CD8-positive, alpha-beta memory T cell (primary cell): ENCODE measurements at places on chromosomes 7 and 10.

- DNase-seq = no peak
Measured at GRCh38 chr10:23065181-23065948, 30.0 kb upstream of the MSRB2 start.

GRCh38 chr7:98352621-98353020 is 48.3 kb downstream of the BAIAP2L1 start:
- DNase-seq = no peak

DNA sequence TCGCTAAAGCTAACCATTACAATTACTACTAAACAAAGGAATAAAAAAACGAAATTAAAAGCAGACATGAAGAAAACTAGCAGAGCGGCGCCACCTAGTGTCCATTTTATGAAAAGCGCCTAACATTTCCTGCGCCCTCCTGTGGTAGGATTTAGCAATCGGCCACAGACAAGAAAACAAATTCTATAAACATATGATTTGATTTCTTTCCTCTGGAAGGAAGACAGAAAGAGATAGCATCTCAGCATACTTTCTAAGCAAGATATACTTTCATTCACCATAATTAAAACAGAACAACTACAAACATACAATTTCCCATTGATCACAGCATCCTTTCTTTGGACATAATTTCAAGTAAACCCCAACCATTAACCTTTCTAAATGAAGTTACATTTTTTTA is 337.7 kb upstream of the NPVF start:
- peak; percentile 30 for DNase-seq

- peak; percentile 54 for DNase-seq
Measured at GRCh38 chr7:45259966-45260646, 102.5 kb downstream of the RAMP3 start.

DNA sequence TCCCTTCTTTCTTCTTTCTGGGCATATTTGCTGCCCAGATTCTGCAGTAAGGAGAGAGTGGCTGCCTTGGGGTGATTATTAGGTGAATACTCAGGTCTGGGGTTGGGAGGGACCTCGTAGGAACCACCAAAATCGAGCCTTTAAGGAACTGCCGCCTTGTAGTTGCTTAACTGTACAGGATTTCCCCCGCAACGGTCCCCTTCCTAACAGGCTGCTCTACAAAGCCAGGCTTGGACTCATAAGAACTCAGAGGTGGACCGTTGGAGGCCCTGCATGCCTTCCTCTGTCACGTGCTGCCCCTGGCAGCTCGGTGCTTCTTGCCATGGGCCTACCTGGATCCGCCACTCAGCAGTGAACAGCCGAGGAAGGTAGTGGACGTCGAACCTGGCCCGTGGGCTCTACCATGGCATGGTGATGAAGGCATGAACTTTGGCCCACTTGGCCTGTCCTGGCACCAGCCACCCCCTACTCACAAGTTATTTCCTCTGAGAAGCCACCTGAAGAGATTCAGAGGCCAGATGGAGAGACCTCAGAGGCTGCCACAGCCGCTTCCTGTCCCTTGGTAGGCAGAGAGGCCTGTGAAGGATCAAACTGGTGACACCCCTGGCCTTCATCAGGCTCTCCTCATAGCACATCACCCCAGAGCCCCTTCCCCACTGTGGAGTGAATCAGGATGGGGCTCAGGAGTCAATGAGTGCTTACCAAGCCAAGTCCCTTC is 54.6 kb downstream of the NOD1 start:
- no peak for DNase-seq

GRCh38 chr7:135335628-135336139 is 102.0 kb downstream of the STRA8 start:
- DNase-seq = no peak

DNA sequence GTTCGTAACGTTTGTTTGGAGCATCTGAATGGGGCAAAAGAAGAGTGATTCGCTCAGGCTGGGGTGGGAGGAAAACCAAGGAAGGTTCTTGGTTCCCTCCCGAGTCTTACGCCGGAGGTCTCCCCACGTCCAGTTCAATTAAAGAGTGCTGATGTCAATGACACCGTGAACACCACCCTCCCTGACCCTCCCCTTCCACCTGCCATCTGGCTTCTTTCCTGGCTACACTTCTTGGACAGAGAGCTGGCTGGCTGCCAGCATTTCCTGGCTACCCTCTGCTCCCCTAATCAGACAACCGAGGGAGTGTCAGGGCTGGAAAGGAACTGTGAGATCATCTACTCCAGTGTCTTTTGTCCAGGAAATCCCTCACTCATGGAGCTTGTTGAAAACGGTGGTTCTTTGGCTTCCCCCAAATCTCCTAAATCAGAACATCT is 24.1 kb upstream of the FFAR4 start:
- no peak for DNase-seq

- no peak for DNase-seq
Measured at GRCh38 chr10:63123727-63124362, 9.3 kb upstream of the NRBF2 start.

DNA sequence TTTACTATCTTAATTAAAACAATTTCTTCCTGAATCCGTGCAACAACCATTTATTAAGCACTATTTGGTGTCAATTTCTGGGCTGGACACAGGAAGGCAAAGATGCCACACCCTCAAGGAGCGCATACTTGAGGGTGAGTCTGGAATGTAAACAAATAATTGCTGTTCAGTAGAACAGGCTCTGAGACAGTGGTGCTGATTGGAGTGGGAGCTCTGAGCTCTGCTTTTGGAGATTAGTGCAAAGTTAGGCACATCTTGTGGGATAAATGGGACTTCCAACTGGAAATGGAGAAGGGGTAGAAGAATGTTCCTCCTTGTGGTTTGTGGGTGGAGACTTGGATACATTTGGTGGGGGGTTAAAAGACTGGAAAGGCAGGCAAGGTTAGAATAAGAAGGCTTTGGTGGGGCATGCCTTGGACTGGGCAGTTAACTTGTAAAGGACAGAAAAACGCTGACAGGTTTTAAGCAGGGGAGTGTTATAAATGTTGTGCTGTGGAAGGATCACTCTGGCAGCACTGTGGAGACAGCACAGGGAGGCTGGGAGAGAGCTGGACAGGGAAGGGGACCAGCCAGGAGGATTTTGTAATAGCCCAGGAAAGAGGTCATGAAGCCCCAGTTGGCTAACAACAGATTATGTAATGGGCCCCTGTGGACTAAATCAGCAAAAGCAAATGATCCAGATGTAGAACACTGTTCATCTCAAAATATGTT is 80.7 kb downstream of the ZNF365 start:
- DNase-seq = no peak

DNA sequence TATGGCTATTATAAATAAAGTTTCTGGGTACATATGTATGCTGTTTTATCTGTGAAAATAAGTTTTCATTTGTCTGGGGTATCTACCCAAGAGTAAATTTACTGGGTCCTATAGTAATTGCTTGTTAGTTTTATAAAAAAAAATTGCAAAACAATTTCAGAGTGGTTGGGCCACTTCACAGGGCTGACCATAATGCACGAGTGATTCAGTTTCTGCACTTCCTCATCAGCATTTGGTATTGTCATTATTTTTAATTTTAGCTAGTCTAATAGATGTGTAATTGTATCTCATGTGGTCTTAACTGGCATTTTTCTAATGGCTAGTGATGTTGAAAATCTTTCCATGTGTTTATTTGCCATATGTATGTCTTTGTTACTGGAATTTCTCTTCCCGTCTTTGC is 452.4 kb upstream of the AKR1E2 start:
- no peak for DNase-seq

DNA sequence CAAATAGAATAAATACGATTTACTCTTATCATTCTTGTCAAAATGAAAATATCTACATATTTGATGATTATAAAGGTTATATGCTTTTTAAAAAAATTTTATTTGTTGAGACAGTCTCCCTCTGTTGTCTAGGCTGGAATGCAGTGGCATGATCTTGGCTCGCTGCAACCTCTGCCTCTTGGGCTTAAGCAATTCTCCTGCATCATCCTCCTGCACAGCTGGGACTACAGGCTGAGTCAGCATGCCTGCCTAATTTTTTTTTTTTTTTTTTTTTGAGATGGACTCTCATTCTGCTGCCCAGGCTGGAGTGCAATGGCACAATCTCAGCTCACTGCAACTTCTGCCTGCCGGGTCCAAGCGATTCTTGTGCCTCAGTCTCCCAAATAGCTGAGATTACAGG is 48.9 kb downstream of the PUS7 start:
- DNase-seq = no peak

- DNase-seq = no peak
Measured at GRCh38 chr7:148783801-148784527, 85.3 kb downstream of the CUL1 start.

GRCh38 chr7:20785157-20786048 is 1.3 kb downstream of the SP8 start:
- DNase-seq = no peak

GRCh38 chr7:7964250-7964649 is 4.3 kb upstream of the GLCCI1 start:
- DNase-seq = no peak

GRCh38 chr10:112332022-112332421 is 41.9 kb upstream of the ACSL5 start:
- DNase-seq = no peak

- DNase-seq = no peak
Measured at GRCh38 chr10:3148994-3149393, 23.6 kb downstream of the PITRM1 start.

DNA sequence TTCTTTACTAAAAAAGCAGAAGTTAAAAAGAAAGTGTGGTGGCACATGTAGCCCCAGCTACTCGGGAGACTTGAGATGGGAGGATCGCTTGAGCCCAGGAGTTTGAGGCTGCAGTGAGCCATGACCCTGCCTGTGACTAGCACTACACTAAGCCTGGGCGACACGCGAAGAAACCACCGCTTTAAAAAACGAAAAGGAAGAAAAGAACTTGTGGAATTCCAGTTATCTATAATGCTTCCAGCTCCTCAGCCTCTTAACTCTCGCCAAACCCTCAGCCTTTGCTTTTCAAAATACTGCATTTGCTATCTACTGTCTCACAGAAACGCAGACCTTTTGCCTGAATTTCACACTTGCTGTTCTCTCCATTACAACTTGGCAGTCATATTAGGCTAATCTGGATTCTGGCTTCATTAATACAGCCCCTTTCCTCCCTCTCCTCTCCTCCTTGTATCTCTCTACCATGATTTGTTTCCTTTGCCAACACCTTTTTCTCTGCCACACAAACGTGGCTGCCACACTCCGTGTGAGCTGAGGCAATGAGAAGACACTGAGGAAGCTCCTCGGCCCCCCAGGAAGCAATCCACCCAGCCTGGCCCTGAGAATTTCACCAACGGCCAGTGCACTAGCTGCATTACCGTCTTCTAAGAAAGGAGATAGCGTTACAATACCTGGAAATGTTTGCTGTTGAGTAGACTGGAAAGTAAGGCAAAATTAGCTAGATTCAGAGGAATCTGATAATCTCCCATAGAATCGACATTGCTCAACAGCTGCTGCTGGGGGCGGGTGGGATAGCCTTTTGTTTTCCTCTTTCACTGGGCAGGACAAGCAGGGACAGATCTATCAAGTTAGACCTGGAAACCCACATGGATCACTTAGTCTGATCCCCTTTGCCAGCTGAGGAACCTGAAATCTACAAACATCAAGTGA is 37.2 kb downstream of the CALML5 start:
- no peak for DNase-seq

DNA sequence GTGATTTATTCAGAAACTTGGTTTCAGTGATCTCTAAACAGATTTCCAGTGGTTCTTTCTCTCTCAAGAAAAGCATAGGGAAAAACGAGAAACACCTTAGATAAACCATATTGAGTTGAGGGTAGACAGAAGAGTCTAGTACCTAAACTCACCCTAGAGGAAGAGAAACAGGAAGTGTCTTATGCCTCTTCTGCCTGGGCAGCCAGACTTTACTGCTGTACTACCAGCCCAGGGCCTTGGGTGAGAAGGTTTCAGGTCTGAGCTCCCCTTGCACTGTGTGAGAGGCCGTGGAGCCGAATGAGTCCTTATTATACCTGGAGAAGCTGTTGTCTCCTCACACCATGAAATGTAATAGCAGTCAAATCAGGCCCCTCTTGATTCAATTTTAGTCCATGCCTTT is 18.2 kb downstream of the HIF1AN start:
- no peak for DNase-seq

DNA sequence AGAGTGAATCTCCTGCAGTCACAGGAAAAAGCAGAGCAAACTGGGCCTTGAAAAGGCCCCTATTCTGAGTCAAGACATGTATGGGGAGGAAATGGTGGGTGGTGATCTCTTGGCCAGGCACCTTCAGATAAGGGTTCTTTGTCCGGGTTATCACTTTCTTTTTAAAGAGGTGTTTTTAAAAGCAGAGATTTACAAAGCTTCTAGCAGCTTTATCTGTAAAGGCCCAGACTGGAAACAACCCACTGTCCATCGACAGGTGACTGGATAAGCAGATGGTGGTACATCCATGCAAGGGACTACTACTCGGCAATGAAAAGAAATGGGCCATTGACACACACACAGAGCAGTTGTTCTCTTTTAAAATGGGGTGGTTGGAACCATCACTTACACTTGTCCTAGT is 596.7 kb upstream of the MKI67 start:
- no peak for DNase-seq

- no peak for DNase-seq
Measured at GRCh38 chr10:123424537-123424936, 241.6 kb upstream of the GPR26 start.

DNA sequence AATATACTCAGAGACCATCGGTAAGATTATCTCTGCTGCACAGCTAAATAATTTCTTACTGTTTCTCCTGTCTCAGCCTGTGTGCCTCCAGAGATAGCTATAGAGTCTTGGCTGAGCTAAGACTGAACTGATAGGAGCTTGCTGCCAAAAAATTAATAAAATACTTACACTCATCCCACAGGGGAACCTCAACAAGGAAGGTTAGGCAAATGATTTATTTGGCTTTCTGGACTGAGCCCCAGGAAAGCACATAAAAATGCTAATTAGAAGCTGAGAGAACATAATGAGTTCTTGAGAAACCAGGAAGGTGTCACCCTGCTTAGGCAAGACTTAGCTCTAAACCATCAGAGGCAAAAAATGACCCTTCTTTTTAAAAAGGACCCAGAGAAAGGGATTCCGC is 534.5 kb downstream of the TNS3 start:
- no peak for DNase-seq

GRCh38 chr7:47449810-47450590 is 131.9 kb downstream of the TNS3 start:
- no peak for DNase-seq

DNA sequence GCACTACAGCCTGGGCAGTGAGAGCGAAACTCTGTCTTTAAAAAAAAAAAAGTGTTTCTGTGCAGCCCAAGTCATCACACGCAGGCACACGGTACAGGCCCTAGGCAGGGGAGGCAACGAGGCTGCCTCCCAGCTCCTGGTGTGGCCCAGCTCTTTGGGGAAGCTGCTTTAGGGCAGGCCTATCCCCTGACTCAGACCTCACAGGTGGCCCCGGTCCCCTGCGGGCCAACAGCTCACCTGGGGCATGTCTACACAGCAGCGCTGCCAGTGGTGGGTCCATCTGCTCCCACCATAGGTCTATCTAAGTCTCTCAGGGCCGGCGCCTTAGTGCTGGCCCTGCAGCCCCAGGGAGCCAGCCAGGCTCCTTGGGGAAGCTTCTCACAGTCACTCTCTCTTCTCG is 31.4 kb downstream of the ZAN start:
- no peak for DNase-seq

- no peak for DNase-seq
Measured at GRCh38 chr10:53719658-53720057, 947.1 kb upstream of the MBL2 start.

- DNase-seq = no peak
Measured at GRCh38 chr10:4343873-4344272, 482.1 kb upstream of the AKR1E2 start.

GRCh38 chr7:158291998-158292397 is 295.6 kb downstream of the PTPRN2 start:
- DNase-seq = no peak
